Dermis blood vessel endothelial cell (primary cell): ENCODE measurements at places on chromosomes 7 and 10. TPM values are rescaled to one million over a fixed set of nuclear protein-coding genes. Genes with fewer than 3 reads are reported as not detected.

Gene MAGI2
- 1.8 and 2.4 TPM in 2 replicates for total RNA-seq

Gene C10orf67
- not detected in 2 replicates for total RNA-seq

Gene LRRC17
- 1.2 and 2.0 TPM in 2 replicates for total RNA-seq

Gene OPN1SW
- not detected in 2 replicates for total RNA-seq

Gene UBN2
- 7.1 and 8.0 TPM in 2 replicates for total RNA-seq

Gene ASZ1
- total RNA-seq, result not detected in 2 replicates

Gene BLNK
- not detected in 2 replicates for total RNA-seq

Gene PKD2L1
- total RNA-seq, result not detected in 2 replicates

Gene SPDYE8
- not detected in 2 replicates for total RNA-seq

Gene ACSM6
- not detected in 2 replicates for total RNA-seq

Gene SFTPA1
- not detected in 2 replicates for total RNA-seq

Gene POLR2J3
- 25.5 and 36.4 TPM in 2 replicates for total RNA-seq

Gene CDHR3
- total RNA-seq, result 0.51 and 0.84 TPM in 2 replicates

Gene HTR5A
- not detected in 2 replicates for total RNA-seq

Gene SPDYE9
- total RNA-seq, result not detected in 2 replicates

Gene NCAPG2
- 12.4 and 46.8 TPM in 2 replicates for total RNA-seq

Gene MMD2
- not detected in 2 replicates for total RNA-seq

Gene GIMAP5
- 203 and 350 TPM in 2 replicates for total RNA-seq

Gene PAPOLB
- 0.23 and 0.34 TPM in 2 replicates for total RNA-seq

Gene SLC37A3
- 55.3 and 83.0 TPM in 2 replicates for total RNA-seq

Gene SLC16A12
- total RNA-seq, result 0.14 and 0.34 TPM in 2 replicates

Gene INSYN2A
- not detected in 2 replicates for total RNA-seq

Gene TET1
- 1.2 TPM in 2 replicates for total RNA-seq
